ENCODE measurements at places on chromosomes 2 and 18.

DNA sequence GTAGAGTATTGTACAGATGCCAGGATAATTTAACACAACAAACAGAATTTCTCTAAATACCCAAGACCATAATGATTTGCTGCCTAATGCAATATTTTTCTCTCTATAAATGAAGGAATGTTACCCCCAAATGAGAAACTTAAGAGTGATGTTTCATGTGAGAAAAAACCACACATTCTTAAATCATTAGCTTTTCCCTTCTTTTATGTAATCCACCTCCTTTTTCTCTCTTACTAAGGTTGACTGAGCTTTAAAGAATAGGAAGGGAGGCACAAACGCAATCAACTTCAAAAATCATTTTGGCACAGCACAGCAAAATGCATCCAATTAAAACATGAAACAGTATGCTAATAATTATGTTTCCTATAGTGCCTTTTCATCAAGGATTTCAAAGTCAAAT is 698.1 kb upstream of the CDH2 start:
- DNase-seq = no peak

- no peak for DNase-seq
These were observed 5.7 kb downstream of the TRABD2A start for GRCh38 chr2:84875213-84875560.

- peak; percentile 37 for DNase-seq
These were observed 39.8 kb upstream of the AAK1 start for GRCh38 chr2:69683170-69683971.

DNA sequence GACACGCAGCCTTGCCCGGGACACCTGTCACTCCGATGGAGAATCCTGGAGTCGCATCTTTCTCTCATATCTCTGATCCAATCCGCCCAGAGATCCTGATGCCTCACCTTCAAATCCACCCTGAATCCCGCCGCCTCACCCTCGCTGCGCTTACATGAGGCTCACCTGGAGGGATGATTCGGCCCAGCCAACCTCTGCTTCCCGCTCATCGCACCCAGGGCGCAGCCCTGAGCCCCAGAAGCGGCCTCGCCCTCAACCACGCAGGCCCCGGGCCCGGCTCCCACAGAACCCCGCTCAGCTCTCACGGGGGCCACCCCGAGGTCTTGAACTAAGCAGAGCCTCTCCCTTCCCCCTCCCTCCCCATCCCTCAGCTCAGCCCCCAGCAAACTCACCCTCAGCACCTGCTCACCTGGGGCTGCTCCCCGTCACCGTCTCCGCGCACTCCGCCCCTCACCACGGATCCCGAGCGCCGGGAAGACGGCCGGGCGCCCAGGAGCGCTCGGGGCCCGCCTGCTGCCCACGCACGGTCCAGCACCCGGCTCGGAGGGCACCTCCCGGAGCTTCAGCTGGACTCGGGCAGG is 160.0 kb downstream of the NDUFA10 start:
- no peak for DNase-seq

GRCh38 chr18:79884294-79884962 is 67.0 kb downstream of the SLC66A2 start:
- no peak for DNase-seq

GRCh38 chr2:107525406-107525805 is 301.3 kb upstream of the RGPD4 start:
- DNase-seq = no peak

DNA sequence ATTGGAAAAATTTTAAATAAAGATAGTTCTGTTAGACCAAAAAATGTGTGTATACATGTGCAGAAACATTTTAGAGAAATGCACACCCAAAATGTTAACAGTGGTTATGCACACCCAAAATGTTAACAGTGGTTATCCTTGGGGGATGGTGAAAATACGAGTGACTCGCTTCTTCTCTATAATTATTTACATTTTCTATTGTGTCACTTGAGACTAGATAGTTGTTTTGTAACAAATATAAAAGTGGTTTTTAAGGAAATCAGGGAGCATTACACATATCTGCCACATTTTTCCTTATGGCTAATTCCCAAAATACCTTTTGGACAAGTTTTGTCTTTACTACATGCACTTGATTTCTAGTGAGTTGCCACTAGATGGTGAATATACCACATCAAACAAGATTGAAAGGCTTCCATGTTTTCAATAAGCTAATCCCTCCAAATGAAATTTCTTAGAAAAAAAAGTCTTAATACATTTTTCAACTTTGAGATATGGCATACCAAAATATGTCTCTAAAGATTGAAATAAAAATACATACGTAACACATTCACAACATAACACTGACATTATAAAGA is 9.0 kb upstream of the HIBCH start:
- DNase-seq = no peak

DNA sequence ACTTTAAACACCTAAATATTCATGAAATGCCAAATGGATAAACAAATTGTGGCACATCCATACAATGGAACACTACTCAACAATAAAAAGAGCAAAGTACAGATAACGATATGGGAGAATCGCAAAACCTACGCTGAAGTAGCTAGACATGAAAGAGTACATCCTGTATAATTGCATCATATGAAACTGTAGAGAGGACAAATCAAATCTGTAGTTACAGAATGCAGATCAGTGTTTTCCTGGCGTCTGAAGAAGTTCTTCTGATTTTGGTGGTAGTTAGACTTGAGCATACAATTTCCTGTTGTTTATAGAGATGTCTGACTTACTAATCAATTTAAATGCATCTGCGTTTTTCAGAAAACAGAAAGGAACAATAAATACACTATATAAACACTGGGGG is 394.4 kb downstream of the SOCS6 start:
- DNase-seq = no peak

GRCh38 chr2:190446750-190447516 is 38.8 kb downstream of the MFSD6 start:
- DNase-seq = no peak

GRCh38 chr2:54591551-54591950 is 131.9 kb upstream of the EML6 start:
- no peak for DNase-seq

GRCh38 chr18:35506024-35506712 is 8.4 kb upstream of the INO80C start:
- DNase-seq = no peak

GRCh38 chr2:102235491-102235890 is 48.7 kb downstream of the IL1RL2 start:
- DNase-seq = no peak

DNA sequence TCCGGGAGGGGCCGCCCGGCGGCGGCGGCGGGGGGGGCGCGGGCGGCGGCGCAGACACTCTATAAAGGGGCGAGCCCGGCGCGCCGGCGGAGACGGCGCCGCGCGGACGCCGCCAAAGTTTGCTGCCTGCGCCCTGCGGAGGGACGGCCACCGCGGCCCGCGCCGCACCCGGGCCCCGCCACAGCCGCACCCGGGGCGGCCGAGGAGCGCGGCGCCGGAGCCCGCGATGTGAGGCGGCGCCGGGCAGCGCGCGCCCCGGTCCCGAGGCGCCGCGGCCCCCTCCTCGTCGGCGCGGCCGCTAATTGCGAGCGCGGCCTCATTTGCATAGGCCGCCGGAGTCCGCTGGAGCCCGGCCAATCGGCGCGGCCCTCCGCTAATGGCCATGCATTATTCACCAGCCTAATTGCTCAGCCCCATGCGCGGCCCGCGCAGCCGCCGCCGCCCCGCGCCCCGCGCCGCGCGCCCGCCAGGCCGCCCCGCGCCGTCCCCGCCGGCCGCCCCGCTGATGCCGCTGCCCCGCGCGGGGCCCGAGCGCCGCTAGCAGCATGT is at the start of gene SALL3:
Gene SALL3, plus strand, starts transcription at position 89 of the 549 bp plus-strand sequence. Its CDS starts 457 bp downstream, at position 546.
- no peak for DNase-seq

- no peak for DNase-seq
These were observed 25.8 kb upstream of the DLX2 start for GRCh38 chr2:172128484-172128883.

GRCh38 chr2:46559261-46559660 is 79.9 kb downstream of the TMEM247 start:
- no peak for DNase-seq

DNA sequence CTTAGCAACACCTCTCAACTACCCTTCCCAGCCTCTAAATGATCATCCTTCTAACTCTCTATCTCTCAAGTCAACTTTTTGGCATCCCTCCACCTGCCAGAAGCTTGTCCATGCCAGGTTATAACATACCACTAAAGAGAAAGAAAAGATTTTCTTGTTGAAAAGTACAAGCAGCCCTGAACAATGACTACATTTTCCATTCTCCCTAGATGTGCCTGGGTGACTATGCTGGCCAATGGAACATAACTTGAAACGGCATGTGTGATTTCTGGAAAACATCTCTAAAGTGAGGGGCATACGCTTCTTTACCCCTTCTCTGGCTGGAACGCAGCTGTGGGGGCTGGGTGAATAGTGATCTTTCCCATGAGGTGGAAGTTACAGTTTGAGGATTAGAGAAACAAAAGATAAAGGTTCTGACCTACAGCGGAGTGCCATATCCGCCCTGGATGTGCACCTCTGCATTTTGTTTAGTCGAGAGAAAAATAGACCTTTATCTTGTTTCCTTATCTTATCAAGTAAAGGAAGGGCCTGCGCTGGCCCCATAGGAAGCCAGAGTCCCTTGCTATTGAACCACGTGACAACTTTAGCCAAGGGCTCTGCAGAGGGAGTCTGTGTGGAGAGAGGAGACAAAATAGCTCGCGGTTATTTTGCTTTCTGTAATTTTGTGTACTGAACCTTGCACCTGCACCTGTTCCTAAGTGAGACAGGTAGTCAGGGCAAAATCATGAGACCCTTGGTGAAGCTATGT is 436.8 kb downstream of the TGIF1 start:
- DNase-seq = no peak

GRCh38 chr18:59959606-59960005 is 59.8 kb downstream of the PMAIP1 start:
- DNase-seq = no peak

- DNase-seq = no peak
These were observed 38.9 kb upstream of the THOC1 start for GRCh38 chr18:306608-307255.

DNA sequence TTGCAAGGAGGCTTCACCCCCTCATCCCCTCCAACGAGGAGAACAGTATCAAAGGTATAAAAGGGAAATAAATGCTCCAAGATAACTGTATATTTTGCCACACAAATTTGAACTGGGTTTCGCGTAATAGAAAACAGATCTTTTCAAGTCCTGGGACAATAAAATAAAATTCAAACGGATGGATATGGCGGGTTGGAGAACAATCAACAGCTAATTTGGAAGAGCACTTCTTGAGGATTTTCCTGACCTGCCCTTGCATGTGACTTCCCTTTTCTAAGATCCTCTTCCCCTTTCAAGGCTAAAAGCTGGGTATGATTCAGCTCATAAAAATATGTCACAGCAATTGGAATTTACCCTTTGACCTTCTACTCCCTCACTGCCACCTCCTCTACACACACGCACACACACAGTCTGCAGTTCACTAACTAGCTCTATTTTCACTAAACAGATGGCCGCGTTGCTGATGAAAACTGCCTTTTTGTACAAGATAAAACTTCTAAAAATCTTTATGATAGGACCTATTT is 386.9 kb downstream of the FIGN start:
- DNase-seq = no peak

GRCh38 chr2:223088866-223089265 is 36.9 kb downstream of the KCNE4 start:
- DNase-seq = no peak

- peak; percentile 80 for DNase-seq
These were observed 16.4 kb upstream of the THADA start for GRCh38 chr2:43611987-43612894.

DNA sequence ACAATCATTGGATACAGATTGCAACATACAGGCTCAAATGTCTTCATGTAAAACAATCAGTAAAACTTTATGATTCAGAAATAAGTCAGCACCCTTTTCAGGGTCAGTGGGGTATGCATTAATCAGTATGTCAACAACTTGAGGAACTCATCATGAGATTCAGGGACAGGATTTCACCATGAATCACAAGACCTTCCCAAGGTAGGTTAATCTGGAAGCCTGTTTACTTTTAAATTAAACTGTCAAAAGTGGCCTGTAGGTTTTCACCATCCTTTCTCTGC is 104.8 kb downstream of the SP100 start:
- DNase-seq = no peak

DNA sequence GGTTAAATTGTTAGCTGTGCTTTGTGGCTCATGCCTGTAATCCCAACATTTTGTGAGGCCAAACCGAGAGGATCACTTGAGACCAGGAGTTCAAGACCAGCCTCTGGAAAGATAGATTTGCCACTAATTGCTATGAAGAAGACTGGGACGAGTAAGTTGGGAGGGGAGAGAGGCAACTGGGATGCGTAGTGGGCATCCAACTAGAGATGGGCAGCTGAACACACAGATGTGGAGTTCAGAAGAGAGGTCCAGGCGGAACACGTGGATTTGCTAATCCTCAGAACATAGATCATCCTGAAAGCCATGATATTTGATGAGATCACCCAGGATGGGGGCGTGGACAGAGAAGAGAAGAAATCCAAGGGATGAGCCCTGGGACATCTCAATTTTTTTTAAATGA is 48.7 kb downstream of the CYP26B1 start:
- no peak for DNase-seq

DNA sequence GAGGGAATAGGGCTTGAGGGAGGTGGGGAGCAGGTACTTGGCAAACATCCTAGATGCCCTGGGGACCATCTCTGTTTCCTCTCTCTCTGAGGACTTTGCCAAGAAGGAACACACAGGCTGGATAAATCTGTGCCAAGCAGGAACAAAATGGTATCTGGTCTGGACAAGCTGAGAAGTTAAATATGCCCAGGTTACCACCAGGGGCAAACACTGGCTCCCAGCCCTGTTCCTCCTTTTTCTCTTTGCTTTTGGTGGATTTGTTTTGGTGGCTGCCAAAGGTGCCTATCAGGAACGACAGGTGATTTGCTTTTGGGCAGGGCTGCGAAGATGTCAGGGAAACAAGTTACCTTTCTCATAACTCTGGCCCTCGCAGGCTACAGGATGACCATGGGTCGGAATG is 227.5 kb upstream of the SMAD2 start:
- DNase-seq = no peak

- DNase-seq = no peak
These were observed 12.5 kb downstream of the PASK start for GRCh38 chr2:241136661-241137260.

DNA sequence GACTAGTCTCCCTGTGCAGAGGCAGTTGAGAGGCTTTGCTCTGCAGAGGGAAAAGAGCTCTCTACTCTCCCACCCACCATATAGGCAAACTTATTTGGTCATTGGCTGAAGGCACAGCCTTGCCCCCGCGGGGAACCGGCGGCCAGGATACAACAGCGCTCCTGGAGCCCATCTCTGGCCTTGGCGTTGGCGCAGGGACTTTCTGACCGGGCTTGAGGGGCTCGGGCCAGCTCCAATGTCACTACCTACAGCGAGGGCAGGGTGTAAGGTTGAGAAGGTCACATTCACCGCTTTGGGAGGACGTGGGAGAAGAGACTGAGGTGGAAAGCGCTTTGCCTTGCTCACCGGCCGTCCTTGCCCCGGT is 2.2 kb downstream of the ONECUT2 start:
- DNase-seq = no peak

DNA sequence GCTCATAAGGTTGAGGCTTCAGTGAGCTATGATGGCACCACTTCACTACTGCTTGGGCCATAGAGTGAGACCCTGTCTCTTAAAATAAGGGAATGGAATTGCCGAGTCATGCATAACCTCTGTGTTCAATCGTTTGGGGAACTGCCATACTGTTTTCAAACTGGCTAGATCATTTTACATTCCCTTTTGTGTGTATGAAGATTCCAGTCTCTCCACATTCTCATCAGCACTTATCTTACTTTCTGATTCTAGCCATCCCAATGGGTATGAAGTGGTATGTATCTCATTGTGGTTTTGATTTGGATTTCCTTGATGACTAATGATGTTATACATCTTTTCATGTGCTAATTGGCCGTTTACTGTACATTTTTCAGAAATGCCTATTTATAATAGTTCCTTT is 23.7 kb downstream of the MARCHF7 start:
- DNase-seq = no peak

GRCh38 chr2:23404426-23404825 is 19.4 kb downstream of the KLHL29 start:
- peak; percentile 68 for DNase-seq

Measured in femur (tissue), 1 donor.